NCI-H1417 (cell line): ENCODE measurements at places on chromosomes 16 and 17.

DNA sequence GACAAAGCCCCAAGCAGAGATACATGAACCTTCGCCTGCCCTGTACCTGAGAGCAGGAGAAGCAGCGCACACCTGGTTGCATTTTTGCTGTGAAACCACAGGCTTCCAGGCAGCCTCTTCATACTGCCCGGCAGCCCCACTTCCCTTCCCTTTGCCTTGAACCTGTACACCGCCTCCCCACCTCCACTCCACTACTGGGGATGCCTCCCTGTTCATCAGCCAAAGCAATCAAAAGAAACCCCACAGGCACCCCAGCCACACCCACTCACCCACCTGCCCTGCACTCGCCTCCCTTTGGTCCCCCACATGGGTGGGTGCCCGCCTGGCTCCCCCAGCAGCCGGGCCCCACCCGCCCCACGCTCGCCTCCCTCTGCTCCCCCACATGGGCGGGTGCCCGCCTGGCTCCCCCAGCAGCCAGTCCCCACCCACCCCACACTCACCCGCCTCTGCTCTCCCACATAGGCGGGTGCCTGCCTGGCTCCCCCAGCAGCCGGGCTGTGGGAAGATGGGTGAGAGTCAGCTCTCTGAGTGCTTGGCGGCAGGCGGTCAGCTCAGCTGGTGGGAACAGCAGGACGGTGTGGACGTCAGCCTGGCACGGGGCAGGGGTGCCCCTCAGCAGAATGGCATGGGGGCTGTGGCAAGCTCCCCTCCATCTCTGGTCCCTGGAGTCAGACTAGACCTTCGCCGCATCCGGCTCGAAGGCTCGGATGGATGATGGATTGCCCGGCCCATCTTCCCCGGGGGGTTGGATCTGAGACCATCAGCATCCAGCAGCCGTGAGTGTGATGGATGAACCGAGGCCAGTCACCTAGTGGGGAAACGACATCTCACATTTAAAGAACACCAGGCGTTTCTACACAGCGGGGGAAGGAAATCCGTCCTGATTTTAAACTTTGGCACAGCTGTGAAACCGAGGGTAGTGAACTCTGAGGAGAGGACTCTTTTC is 135.6 kb downstream of the BANP start:
- no peak for DNase-seq

DNA sequence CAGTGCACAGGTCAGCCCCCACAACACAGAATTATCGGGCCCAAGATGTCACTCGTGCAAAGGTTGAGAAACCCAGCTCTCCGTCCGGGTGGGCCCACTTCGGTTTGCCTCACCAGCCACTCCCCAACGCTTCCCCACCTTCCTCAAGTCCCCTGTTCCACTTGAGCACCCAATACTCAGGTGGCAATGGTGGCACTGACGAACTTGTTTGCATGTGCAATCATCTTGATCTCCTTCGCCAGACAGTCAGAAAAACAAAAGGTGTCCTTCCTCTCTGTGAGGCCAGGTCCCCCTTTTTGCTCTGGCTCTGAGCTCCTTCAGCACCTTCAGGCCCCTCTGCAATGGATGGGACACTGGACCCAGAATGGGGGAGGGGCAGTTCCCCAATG is 3.7 kb downstream of the GGA2 start:
- no peak for DNase-seq

- no peak for DNase-seq
These were observed 53.6 kb upstream of the ADORA2B start for GRCh38 chr17:15891318-15891717.

DNA sequence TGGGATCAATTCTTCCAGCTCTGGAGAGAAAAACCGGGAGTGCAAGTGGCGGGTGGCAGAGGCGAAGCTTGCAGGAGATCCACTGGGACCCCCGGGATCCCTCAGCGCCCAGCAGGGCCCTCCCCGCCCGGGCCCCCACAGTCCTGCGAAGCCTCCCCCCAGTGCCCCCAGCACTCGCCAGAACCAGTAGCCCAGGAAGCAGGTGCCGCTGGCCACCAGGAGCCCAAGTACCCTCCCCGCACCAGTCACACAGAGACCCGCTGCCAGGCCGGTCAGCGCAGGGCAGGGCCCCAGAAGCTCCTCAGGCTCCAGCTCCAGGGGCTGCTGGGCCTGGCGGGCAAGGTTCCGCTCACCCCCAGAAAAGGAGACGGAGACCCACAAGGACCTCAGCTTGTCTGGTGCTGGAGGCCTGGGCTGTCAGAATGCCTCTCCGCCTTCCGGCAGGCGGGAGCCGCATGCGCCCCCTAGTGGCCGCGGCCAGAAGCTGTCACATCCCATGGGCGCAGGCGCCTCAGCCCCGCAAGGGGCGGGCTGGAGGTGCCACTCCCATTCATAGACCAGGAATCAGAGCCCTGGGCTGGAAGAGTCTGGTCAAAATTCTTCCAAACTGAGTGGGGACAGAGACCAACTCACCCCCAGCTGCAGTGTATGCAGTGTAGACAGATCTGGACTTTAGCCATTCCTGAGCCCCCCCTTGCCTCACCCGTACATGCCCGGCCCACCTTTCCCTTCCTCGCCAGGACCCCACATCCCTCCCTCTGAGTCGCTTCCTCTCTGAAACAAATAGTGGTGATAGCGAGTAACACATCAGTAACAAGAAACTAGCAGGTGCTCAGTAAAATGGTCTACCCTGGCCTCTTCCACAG is 1002.3 kb downstream of the KCNJ18 start:
- no peak for DNase-seq

GRCh38 chr16:15141586-15141985 is 47.5 kb upstream of the RRN3 start:
- DNase-seq: no peak

GRCh38 chr16:51497541-51498211 is 346.6 kb upstream of the SALL1 start:
- DNase-seq: no peak

DNA sequence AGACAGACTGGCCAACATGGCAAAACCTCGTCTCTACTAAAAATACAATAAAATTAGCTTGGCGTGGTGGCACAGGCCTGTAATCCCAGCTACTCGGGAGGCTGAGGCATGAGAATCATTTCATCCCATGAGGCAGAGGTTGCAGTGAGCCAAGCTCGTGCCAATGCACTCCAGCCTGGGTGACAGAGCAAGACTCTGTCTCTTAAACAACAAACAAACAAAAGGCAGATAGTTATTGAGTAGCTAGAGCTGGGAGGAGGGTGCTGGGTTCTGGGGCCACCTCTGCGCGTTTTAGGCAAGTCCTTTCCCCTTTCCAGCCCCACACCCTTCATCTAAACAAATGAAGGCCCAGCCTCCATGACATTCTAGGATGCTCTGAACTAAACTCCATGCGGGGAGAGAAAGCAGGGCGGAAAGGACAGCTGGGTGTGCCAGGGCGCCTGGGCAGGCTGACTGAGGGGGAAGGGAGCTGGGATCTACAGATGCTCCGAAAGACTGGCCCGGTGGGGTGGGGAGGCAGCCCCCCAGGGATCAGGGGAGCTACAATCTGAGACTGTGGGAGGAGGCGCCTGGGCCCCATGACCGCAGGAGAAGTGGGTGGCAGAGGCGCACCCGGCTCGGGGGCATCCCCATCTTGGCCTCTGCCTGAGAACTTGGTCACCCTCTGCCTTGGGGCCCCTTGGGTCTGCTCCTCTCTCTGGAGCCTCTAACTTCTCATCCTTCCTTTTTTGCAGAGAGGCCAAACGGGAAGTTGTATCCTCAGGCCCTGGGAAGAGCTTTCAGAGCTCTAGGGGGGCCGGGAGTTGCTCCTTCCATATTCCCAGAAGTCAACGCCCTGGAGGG is 910 bp downstream of the ITGAL start:
- no peak for DNase-seq

- DNase-seq: no peak
These were observed 486 bp upstream of the DNAJA2 start for GRCh38 chr16:46973996-46974324.

DNA sequence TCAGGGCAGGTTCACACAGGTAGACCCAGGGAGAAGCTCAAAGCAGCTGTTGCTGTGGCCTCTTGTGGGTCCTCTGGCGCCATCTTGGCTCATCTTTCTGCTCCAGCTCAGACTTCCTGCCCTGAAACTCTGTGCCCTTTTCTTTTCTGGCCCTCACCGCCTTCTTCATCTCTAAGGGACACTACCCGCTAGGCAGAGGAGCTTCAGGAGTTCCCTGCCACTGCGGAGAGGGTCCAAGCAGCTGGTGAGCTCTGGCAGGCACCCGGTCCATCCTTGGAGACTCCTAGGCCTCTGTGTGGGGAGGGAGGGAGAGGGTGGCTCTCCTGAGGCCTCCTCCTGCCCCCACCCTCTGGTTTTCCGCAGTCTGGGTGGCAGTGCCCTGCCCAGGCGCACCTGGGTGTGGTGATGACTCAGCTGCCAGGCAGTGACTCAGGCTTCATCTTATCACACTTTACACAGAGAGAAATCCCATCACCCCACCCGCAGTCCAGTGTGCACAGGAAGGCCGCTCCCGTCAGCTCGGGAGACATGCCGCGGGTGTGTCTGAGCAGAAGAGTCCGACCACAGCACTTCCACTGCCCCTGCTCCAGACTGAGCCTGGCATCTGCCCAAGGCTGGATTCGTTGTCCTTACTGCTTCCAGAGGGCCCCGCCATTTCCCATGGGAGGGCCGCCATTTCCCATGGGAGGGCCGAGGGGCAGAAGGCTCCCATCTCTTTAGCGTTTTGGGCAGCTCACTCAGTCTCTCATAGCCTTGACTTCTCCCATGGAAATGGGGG is 7.3 kb downstream of the NT5C start:
- DNase-seq: no peak

GRCh38 chr16:85045641-85046471 is 18.3 kb downstream of the KIAA0513 start:
- no peak for DNase-seq

DNA sequence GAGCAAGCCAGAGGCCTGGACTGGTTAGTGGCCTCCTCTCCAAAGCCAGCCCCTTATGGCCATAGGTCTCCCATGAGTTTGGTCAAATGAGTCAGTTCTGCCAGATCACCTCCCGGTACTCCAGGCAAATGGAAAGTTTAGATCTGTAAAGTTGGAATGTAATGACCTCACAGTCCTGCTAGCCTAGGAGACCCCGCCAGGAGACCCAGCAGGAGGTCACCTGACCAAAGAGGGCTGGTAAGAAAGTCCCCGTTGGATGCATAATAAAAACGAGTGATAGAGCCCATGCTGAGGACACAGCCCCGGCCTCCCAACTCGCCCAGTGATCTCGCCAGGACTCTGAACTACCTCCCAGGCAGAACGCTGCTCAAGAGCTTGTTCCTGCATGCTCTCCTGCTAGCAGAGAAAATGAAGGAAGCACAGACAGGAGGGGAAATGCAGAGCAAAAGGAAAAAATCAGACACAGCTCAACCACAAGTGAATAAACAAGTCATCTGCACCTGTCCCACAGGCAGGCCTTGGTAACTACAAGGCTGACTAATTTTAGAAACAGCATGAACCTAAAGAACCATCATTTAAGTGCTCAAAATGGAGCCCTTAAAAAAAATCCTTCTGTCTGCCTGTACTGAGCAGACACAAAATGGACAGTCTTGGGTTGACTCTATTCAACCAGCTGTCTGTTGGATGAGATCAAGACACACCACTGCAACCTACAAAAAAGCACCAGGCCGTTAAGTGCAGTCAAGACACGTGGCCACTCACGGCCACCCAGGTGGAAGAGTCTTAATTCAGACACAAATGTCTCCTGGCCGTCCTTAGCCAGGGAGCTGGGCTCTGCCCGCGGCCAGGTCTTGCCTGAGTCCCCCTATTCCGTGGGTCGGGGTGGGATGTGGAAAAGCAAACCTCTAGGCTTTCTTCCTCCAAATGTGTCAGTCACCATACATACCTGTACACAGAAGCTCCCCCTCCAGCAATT is 9.2 kb downstream of the CDIP1 start:
- peak; percentile 25 for DNase-seq

GRCh38 chr17:27458524-27458908 is 2.3 kb downstream of the KSR1 start:
- DNase-seq: peak; percentile 41

DNA sequence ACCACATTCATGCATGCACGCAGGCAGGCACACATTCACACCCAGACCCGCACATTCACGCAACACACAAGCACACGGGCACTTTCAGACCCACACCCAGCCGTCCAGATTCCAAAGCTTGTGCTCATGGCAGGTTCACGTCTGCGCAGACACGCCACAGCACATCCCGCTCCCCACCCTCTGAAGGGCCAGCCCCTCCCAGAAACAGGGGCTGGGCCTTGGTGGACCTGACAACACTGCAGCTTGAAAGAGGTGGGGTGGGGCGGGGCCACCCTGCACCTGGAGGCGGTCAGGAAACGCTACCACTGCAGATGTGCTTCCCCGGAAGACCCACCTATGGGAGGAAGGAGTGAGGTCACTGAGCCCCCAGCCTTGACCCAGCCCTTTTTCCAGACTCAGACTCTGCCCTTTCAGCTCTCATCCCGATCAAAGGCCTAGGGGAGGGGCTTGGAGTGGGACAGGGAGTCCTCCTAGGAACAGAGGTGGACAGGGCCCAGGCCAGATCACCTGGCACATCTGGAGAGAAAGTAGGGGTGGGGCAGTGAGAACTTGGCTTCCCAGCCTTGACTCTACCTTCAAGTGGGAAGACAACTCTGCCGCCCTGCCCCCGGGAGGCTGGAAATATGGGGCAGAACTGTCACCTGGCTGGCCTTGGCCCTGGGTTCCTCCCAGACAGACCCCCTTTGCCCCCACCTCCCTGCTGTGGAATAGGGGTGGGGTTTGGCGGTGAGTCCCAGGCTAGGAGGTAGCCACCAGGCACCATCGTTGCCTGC is 11.0 kb downstream of the P3H4 start:
- DNase-seq: peak; percentile 38
